ENCODE measurements at places on chromosomes 13 and 19.

DNA sequence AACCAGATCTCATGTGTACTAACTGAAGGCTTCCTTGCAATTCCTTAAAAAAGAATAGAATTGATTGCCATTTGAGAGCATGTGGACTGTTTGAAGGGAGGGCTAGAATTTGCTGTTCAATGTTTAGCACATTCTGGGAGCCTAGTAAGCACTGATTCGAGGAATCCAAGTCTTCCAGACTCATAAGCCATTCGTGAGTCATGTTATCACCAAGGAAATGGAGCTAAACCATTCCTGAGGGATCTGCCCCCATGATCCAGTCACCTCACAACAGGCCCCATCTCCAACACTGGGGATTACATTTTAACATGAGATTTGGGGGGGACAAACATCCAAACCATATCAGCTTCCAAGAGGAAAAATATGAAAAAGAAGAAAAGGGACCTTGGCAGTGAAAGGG is 276.4 kb downstream of the KCNRG start:
- no peak for DNase-seq

DNA sequence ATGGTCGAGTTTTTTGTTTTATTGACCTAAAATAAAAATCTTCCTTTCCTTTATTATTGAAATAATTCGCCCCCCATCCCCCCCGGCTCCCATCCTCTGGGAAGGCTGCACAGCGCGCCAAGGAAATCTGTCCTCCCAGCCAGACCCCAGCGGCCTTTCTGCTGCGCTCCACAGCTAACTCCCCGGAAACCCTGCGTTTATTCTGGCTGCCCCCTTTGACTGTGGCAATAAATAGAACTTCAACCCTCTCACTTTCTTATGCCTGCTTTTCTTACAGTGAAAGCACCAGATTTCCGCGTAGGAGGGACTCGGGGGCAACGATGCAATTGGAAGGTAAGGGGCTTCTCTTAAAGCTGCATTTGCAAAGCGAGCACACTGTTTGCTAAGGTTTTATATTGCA is 9.7 kb upstream of the C19orf12 start:
- no peak for DNase-seq

DNA sequence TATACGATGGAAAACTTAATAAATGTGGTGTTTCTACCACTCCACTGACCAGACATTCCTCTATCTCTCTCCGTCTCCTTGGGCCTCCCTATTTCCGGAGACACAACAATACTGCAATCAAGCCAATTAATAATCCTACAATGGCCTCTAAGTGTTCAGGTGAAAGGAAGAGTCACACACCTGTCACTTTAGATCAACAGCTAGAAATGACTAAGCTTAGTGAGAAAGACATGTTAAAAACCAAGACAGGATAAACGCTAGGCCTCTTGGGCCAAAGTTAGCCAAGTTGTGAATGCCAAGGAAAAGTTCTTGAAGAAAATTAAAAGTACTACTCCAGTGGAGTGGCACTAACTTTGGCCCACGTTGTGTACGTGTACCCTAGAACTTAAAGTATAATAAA is 22.5 kb downstream of the ZDHHC20 start:
- no peak for DNase-seq

GRCh38 chr19:38252941-38253691 is 3.1 kb downstream of the PPP1R14A start:
- DNase-seq: no peak

- DNase-seq: no peak
Observed at GRCh38 chr13:85632526-85633195, 166.6 kb downstream of the SLITRK6 start.

DNA sequence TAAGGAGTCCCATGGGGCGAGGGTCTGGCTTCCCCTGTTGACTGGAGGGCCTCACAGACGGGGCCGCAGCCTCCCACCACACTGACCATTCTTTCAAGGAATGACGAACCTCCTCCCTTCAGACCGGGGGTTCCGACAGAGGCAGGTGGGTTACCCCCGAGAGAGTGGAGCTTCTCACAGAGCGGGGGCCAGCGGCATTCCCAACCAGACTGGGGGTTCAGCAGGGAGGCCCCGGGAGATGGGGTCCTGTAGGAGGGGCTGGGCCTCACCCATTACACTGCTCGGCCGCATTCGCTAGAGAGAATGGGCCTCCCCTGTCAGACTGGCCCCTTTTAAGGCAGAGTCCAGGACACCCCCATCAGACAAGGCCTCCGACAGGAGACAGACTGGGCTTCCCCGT is 15.6 kb upstream of the C2CD4C start:
- DNase-seq: no peak

DNA sequence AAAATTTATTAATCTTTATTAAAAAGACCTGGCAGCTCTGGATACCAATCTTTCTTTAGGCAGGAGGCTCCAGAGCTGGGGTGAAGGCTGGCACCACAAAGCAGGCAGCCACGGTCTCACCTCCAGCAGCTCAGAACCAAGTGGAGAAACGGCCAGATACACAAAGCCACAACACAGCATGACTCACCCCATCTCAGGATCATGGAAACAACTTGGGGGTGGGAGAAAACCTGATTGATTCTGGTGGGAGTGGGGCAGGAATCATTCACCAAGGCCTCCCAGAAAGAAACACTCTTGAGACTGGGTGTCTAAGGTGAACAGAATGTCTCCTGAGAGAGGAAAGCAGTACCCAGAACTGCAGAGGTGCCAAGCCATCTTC is 64.2 kb downstream of the CRYL1 start:
- no peak for DNase-seq

- DNase-seq: no peak
Observed at GRCh38 chr13:38685974-38686576, 802 bp upstream of the FREM2 start.

- DNase-seq: no peak
Observed at GRCh38 chr13:48727241-48728011, 73.7 kb downstream of the CYSLTR2 start.

DNA sequence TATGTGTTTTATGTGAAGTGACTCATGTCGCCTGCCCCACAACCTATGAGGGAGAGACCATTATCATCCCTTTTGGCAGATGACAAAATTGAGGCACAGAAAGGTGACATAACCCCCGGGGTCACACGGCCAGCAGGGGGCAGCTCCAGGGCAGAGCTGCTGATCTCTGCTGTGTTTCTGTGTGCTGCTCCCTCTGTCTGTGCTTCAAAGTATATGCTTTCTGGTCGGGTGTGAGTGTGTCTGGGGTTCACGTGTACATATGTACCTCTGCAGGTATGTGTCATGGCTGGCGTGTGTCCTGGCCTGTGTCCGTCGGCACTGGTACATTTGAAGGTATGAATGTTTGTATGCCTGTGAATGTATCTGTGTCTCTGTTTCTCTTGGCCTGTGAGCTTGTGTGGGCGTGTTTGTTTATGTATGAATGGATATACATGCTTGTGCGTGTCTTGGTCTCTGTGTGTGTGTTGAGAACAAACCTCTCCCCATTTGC is 7.1 kb downstream of the LIPE start:
- no peak for DNase-seq

DNA sequence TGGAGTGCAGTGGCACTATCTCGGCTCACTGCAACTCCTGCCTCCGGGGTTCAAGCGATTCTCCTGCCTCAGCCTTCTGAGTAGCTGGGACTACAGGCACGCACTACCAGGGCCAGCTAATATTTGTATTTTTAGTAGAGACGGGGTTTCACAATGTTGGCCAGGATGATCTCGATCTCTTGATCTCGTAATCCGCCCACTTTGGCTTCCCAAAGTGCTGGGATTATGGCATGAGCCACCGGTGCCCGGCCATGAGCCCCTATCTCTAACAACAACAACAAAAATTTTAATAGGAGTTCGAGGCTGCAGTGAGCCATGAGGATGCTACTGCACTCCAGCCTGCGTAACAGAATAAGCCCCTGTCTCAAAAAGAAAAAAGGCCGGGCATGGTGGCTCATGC is 5.0 kb downstream of the AP1M2 start:
- DNase-seq: no peak

- no peak for DNase-seq
Observed at GRCh38 chr19:31347354-31347753, 1.9 kb downstream of the TSHZ3 start.

DNA sequence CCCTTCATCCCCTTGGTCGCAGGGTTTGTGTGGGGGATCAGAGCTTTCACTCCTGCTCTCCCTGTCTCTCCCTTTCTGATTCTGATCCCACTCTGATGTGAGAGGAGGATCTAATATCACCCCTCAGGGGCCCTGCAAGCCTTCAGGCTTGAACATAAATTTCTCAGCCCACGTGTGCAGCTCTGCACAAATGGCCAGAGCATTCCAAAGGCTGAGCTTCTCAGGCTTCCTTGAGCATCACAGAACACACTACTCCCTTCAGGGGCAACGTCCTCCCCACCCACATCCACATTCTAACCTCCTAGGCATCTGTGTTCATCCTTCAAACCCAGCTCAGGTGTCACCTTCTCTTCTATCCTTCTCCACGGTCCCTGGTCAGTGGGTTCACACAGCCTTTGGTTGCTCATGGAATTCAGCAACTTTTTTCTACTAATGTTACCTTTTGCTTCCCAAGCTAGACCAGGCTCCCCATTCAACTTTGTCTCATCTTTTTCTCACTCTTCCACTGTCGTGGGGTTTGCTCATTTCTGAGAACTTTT is 24.4 kb upstream of the DOCK9 start:
- DNase-seq: no peak

- no peak for DNase-seq
Observed at GRCh38 chr19:18871543-18871942, 24.4 kb downstream of the CERS1 start.

DNA sequence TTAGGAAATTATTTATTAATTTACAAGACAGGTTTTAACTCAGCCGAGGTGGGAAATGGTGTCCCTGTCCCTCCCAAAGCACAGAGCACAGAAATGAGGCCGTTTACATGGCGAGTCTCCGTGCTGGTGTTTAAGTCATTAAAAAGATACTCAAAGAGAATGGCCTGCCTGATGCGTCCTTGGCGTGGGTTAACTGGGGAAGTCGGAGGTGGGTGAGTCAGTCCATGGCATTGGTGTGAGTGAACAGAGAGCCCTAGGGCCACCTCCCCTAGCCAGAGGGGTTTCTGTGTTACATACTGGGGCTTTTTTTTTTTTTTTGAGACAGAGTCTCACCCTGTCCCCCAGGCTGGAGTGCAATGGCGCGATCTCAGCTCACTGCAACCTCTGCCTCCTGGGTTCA is 3.9 kb downstream of the FEM1A start:
- DNase-seq: no peak

DNA sequence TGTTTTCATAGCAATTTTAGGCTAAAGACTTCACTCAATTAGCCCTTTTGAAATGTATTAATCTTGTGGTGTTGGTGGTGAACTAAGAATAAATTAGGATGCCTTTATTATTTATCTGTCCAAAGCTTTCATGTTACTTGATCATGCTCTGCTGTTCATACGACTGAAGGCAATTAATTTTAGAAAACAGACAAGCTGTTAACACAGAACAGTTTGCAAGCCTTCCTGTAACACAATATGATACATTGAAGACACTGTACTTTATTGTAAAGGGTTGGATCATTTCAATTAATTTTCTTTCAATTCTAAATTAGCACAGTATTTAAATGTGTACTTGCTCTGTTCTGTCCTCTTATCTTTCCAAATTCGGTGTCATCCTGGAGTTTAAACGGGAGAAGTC is 794.3 kb upstream of the MIR17HG start:
- no peak for DNase-seq

DNA sequence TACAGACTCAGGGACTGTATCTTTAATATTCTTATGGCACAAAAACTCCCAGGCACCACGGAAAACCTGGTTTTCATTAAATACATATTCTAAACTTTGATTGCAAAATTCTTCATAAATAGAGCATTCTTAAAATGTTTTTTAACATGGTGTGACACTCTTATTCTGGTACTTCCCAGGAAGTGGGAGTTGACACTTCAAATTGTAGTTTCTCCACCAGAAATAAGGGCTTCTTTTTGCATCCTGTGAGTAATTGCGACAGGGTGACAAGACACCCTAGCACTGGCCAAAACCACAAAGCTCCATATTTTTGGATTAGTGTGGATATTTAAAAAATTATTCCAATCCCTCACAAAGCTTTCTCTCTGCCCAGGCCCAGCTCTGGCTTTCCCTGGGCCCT is 43.6 kb upstream of the MTIF3 start:
- DNase-seq: no peak

- no peak for DNase-seq
Observed at GRCh38 chr13:55606045-55606665, 1534.6 kb upstream of the PRR20A start.

DNA sequence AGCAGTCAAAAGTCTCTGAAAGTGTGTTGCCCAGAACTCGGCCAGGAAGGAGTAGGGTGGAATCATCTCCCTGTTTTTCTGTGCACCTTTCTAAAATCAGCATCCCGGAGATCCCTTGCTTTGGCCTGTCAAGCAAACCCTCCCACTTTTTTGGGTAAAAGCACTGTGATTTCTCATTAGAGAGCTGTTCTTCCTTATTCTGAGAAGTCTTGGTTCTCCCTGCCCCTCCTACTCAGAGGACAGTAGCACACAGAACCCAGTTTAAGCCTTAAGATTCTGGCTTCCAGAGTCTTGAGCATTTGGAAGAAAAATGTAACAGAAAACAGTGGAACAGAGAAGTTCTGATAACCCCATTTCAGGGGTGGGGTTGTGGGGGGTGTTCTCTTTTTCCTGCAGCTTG is 52.6 kb upstream of the KATNAL1 start:
- no peak for DNase-seq

GRCh38 chr19:19451429-19452242 is 46.2 kb downstream of the GATAD2A start:
- DNase-seq: no peak

- DNase-seq: no peak
Observed at GRCh38 chr13:30108913-30109237, 198.5 kb downstream of the KATNAL1 start.

DNA sequence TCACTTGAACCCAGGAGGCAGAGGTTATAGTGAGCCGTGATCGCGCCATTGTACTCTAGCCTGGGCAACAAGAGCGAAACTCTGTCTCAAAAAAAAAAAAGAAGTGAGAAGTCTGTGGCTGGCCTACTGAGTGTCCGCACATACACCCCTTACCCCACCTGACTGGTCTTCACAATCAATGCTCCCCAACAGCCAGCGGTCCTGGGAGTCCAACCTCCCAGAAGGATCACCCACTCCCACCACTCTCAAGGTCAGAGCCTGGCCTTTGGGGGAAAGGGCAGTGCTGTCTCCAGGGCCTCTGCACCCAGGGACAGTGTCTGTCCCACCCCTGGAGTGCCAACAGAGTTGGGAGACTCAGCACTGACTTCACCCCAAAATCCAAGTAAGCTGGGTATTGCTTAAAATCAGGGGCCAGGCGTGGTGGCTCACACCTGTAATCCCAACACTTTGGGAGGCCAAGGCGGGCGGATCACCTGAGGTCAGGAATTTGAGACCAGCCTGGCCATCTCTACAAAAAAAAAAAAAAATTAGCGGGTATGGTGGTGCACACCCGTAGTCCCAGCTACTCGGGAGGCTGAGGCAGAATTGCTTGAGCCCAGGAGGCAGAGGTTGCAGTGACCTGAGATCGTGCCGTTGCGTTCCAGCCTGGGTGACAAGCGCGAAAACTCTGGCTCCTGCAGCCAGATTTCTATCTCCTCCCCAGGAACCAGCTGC is 2.3 kb upstream of the CD320 start:
- no peak for DNase-seq

- no peak for DNase-seq
Observed at GRCh38 chr19:29953352-29954247, 11.6 kb downstream of the URI1 start.
